ENCODE measurements at places on chromosomes 2 and 18. TPM values are rescaled to one million over a fixed set of nuclear protein-coding genes. Genes with fewer than 3 reads are reported as not detected.
A peak's percentile ranks its signal among the peaks of the same experiment; 100 is the strongest.

DNA sequence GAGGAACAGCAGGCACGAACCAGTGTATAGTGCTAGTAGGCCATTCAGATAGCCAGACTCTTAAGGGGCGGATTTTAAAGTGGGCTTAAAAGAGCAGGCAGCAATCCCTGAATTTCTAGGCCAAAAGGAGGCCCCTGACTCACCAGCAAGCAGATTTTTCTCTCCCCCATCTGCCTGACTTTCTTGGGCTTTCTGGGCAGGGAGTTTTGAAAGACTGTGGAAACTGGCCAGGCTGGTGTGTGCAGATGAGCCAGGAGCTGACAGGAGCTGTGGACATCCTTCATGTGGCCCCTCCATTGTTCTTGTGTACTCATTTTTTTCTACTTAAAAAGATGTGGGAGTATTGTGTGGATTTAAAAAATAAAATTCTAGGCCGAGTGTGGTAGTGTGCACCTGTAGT lies 59.0 kb downstream of the GLI2 start:
- no peak overlapping the region for H3K4me3 ChIP-seq
- H3K36me3 ChIP-seq: no peaks in the 10 kb centered on the region
- no peaks in the 10 kb centered on the region for H3K4me1 ChIP-seq

DNA sequence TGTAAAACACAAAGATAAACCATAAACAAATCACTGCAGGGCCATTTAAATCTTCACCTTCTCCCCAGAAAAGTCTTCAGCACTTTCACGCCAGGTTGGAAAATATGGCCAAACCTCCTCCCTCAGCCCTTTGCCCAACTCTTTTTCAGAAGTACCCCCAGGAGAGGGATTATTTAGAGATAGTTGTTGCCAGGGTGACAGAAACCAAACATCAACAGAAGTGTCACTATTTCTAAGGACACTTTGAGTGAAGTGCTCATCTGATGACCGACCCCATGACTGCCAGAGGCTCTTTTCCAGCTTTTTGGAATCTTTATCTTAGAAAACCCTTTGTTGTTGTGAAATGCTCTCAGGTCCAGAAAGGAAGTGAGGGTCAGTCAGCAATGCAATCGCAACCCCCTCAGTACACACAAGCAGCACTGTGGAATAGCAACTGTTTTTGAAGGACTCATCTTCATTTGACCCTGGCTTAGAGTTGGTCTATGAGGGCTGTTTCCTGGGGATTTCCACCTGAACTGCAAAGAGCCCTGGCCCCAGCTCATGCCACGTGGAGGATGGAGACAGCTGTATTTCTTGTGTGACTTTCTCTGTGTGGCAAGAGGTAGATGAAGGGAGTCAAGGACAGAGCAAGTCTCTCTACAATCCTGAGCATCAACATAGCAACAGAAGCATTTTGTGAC lies 114.0 kb upstream of the STON1 start:
- peaks cover 18% of the 10 kb centered on the region for H3K27me3 ChIP-seq
- DNase-seq: no peak
- peak overlapping the region; percentile 20 for H3K4me3 ChIP-seq
- peaks cover 51% of the 10 kb centered on the region for H3K4me1 ChIP-seq

DNA sequence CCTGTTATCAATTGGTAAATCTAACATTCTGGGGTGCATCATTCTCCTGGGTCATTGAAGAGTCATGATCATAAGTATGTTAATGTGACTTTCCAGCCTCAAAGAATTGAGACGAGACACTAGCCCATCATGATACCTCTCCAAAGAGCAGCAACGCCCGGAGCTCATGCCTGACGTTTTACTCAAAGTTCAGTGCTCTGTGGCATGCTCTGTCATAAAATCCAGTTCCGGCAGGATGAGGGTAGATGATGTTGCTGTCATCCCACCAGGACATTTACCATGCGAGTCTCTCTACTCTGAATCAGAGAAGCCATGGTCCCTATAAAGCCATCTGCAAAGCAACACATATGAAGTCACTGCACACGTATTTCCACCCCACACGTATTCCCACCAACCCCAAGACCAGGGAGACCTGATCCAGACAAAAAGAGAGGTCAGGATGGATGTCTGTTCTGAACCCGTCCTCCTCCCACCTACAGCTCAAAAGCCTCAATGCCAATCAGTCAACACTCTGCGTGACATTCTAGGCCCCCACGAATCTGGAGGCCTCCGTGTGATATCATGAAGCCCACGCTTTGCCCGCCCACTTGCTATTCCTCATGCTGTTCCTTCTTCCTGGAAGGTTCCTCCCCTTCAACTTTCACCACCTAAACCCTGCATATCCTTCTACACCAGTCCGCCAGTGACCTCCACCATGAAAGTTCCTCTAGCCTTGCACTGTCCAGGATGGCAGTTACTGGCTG lies 85.8 kb downstream of the DNMT3A start:
- H3K27ac ChIP-seq: peak overlapping the region; percentile 56
- H3K4me3 ChIP-seq: no peak overlapping the region
- DNase-seq: no peak

DNA sequence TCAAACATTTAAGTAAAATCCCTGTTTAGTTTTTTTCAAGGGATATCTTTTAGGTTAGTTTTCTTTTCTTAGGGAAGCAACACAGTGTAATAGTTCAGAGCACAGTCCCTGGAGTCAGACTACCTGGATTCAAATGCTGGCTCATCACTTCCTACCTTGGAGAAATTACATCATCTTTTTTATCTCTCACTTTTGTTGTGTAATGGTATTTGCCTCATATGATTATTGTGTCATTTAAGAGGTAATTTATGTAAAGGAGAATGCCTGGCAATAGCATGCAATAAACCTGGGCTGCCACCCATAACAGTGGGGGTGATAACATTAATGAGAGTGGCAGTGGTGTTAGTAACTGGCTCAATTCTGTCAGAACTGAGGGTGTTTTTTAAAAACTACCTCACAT lies 26.3 kb downstream of the ERLEC1 start:
- no peaks in the 10 kb centered on the region for H3K27me3 ChIP-seq
- no peak for DNase-seq
- H3K4me3 ChIP-seq: no peak overlapping the region
- H3K4me1 ChIP-seq: no peaks in the 10 kb centered on the region
- peak overlapping the region; percentile 15 for H3K27ac ChIP-seq

DNA sequence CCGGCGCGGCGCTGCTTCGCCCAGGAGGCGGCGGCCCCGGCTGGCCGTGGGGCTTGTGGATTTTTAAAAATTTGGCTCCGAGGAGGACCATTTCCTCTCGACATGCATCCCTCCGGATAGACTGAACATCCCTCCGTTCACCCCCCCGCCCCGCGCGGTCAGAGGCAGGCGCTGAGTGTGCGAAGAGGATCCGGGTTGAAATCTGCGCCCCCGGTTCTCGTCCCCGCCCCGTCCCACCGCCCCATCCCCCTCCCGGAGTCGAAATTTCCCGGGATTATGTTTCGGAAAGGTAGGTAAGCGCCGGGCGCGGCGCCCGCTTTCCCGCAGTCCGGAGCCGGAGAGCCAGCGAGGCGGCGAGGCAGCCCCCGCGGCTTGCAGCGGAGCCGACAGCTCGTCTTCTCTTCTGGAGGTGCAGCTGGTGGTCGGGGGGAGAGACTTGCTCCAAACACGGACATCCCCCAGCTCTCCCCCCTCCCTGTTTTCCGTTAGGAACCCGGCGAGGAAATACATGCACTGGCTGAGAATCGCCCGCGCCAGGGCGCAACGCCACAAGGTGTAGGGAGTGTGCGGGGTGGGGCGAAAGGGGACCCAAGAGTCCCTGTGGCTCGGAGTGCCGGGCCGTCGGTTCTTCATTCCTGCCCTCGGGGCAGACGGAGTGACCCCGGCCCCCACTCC lies at the start of gene PRKCE:
Gene PRKCE (plus strand): TSS at position 261 of the 675 bp plus-strand sequence.
- peaks cover 29% of the 10 kb centered on the region for H3K4me1 ChIP-seq
- peaks cover 5% of the 10 kb centered on the region for H3K36me3 ChIP-seq
- H3K27me3 ChIP-seq: peaks cover 11% of the 10 kb centered on the region
- H3K27ac ChIP-seq: peak within 1 kb of the TSS; percentile 59
- DNase-seq: peak; percentile 45

DNA sequence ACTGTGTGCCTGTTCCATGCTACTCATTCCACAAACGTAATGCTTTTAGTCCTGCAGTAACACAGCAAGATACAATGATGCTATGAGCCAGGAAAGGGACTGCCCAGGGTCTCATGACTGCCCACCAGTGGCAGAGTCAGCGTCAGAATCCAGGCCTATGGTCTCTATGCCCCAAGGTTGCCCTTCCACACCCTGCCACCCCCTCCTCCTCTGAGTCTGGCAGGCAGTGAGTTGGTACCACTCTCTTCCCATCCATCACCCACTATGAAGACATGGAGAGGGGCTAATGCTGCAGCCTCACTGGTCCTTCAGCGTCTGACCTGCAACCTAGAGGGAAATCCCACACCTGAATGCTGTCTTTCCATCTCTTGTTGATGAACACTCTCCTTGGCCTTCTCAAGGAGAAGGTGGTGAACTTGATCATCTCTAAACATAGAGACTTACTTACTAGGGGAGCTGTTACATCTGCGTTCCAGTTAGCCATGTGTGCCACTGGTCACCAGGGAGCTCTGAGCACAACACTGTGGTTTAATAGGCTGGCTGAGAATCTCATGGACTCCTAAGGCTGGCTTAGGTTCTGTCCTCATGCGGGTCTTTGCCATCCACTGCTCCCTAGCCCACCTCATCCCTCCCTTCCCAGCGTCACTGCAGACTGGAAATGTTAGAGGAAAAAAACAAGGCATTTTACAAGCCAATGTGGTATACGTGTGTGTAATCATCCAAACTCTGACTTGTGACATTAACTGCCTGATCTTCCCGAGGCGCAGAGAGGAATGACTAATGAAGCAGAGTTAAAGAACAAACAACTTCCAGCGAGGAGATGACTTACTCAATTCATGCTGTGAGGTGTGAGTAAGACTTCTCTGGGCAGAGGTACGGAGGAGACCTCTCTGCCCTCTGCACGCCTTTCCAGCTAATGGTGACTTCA lies 28.8 kb downstream of the STEAP3 start:
- no peaks in the 10 kb centered on the region for H3K4me1 ChIP-seq
- H3K27me3 ChIP-seq: no peaks in the 10 kb centered on the region
- no peak for DNase-seq
- H3K4me3 ChIP-seq: no peak overlapping the region
- no peak overlapping the region for H3K27ac ChIP-seq
- H3K36me3 ChIP-seq: no peaks in the 10 kb centered on the region

- no peaks in the 10 kb centered on the region for H3K4me1 ChIP-seq
- peaks cover 16% of the 10 kb centered on the region for H3K27me3 ChIP-seq
- H3K4me3 ChIP-seq: no peak overlapping the region
- no peak overlapping the region for H3K27ac ChIP-seq
Observed at GRCh38 chr2:20957788-20958525, 85.9 kb downstream of the APOB start.

DNA sequence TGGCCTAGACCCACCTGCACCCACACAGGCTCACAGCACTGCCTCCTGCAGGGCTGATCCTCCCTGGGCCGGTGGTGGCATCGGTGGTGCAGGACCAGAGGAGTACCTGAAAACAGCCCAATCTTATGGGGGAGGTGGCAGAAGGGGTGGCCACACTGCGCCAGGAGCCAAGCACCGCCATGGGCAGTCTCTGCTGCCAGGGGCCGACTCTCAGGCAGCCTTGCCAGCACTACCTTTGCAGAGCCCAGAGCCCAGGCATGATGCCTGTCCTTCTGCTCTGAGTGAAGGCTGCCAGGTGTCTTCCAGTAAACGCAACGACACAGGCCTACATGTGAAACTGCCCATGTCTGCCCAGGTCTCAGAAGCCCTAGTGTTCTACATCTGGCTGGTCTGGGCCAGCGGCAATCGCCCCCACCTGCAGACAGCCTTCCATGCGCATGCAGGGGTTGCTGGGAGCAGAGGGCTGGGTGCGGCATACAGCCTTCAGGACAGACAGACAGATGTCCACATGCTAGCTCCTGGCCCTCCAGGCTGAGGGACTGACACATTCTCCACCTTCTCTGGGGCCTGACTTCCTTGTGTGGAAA lies 6.8 kb downstream of the HS6ST1 start:
- H3K27ac ChIP-seq: no peak overlapping the region
- H3K4me3 ChIP-seq: no peak overlapping the region
- H3K27me3 ChIP-seq: no peaks in the 10 kb centered on the region

- no peaks in the 10 kb centered on the region for H3K4me1 ChIP-seq
- peaks cover 74% of the 10 kb centered on the region for H3K27me3 ChIP-seq
- no peak overlapping the region for H3K4me3 ChIP-seq
- H3K36me3 ChIP-seq: no peaks in the 10 kb centered on the region
- no peak overlapping the region for H3K27ac ChIP-seq
- DNase-seq: no peak
Observed at GRCh38 chr2:237170020-237170419, 84.3 kb downstream of the COPS8 start.

DNA sequence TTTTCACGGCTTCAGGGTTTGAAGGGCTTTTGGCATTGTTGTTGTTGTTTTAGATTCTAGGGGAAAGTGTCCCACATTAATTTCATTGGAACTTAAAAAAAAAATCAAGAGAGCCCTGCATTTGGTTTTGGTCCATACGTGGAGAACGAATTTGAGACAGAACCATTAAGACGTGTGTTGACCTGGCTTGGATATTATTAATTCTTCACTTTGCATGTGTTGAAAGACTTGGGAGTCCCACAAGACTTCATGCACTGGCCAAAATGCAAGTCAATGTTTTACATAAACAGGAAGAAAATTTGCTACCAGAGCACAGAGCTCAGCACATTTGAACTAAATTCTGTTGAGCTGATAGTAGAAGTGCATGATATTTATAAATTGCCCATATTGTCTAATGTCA lies 761.2 kb upstream of the ACVR2A start:
- H3K36me3 ChIP-seq: no peaks in the 10 kb centered on the region
- no peak overlapping the region for H3K4me3 ChIP-seq
- no peak for DNase-seq
- H3K27me3 ChIP-seq: peaks cover 6% of the 10 kb centered on the region
- H3K27ac ChIP-seq: no peak overlapping the region
- no peaks in the 10 kb centered on the region for H3K4me1 ChIP-seq

The CHST10 gene
- 7.5 TPM for total RNA-seq

The ANKRD23 gene
- total RNA-seq: 4.4 TPM

The CACNB4 gene
- 0.31 TPM for total RNA-seq

The ZAP70 gene
- 164 TPM for total RNA-seq

The ERMN gene
- total RNA-seq: 2.8 TPM

The DUSP19 gene
- total RNA-seq: 2.8 TPM

The ADAM23 gene
- 3.0 TPM for total RNA-seq

The FOXD4L1 gene
- total RNA-seq: 0.12 TPM

All from activated T-cell treated with anti-CD3 and anti-CD28 coated beads, Interleukin-2, amount 50 U/mL, for 72 hours (primary cell).